Hematopoietic multipotent progenitor cell treated with erythropoietin and hydrocortisone succinate and interleukin-3 and kit ligand, for 8 days (in vitro differentiated cells): ENCODE measurements at places on chromosomes 11 and 22.

GRCh38 chr11:112836256-112836602, 125.0 kb upstream of the NCAM1 start:
- DNase-seq, result no peak

- DNase-seq, result no peak
Measured at GRCh38 chr11:71395263-71395560, 53.0 kb downstream of the DHCR7 start.

DNA sequence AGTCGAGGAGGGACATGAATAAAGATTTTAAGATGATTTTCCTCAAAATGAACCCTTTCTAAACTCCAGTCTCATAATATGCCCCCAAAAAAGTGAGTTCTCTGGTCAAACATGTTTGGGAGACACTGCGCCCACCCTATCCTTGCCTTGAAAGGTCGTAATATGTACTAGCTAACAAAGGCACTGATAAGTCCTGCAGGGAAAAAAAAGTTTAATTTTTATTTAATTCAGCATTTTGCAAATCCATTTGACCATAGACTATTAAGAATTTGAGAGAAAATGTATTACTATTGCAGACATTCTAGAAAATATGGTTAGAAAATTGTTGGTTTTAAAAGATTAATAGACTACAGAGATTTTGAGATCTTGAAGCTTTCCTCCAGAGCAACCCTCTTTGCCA, 120.6 kb upstream of the ASPHD2 start:
- no peak for DNase-seq

GRCh38 chr11:75759832-75760231, 8.7 kb upstream of the DGAT2 start:
- no peak for DNase-seq

- DNase-seq, result no peak
Measured at GRCh38 chr11:44887636-44888035, 63.0 kb downstream of the TP53I11 start.

DNA sequence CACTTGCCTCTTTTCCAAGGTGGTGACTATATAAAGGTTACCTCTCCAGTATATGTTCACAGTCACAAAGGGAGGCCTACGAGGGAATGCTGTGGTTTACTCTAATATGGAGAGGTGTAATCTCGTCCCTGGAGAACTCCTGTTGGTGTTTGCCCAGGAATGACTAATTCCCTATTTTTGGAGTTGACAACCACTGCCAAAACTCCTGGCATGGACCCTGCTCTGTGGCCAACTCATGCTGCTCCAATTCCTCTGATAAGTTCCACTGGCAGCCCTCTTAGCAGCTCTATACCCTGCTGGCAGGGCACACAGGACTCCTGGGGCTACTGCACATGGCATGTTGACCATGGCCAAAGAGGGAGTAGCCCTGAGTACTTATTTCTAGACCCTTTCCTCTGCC, 418.7 kb upstream of the ANO5 start:
- no peak for DNase-seq

DNA sequence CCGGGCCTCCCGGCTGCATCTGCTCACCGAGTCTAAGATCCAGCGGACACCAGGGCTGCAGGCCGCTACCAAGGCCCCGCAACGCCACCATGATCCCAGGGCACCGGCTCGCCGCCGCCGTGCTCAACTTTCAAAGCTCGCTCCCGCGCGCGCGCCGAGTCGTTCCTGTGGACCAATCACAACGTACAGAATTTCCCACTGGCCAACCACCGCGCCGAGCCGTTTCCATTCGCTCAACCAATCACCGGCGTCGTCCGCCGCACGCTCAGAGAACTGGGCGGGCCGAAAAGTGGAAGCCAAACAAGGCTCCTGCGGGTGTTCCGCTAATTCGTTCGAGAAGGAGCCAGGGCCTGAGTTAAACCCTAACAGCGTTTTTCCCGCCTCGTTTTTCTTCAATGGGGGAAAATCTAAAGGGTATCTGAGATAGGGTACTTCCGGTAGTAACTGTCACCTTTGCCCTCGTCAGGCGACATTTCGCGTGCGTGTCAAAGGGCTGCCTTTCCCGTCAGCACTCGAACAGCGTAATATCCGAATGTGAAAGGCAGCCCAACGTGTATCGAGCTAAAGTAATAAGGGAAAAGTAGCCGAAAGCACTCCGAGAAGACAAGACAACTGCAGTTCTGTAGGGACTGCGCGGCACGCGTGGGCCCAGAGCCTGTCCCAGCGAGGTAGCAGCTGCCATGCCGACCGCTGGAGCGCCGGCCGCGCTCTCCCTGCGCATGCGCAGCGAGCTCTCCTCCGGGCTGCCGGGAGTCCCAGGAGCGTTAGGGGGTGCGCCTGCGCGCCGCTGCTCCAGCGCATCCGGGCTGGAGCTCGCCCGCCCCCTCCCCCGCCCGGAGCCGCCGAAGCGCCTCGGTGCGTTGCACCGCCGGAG, at the start of the genes NCAPD3 and VPS26B:
TSS of gene NCAPD3 (minus strand) at position 132 of the 874 bp plus-strand sequence. CDS start at position 91, 41 bp downstream.
TSS of gene VPS26B (plus strand) at position 836 of the 874 bp plus-strand sequence. CDS start 452 bp downstream, outside the sequence.
- DNase-seq, result peak; percentile 97

DNA sequence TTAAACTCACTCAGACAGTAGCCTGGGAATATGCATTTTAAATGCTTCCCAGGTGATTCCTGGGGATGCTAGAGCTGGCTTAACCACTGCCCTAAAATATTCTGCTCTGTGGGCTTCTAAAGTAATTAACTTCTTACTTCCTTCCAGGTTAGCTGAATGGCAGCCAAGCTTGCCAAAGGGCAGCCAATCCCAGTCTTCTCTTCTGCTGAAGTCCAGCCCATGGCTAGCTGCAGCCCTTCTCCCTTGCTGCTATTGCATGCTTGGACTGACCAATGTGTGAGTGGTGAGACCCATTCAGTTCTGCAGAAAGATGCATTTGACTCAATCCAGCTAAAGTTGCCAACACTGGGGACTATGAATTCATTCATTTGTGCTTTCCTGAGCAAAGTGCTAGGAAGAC, 411.9 kb downstream of the SOX6 start:
- DNase-seq, result no peak

GRCh38 chr11:64207256-64208085, 950 bp downstream of the FERMT3 start:
- peak; percentile 90 for DNase-seq

GRCh38 chr11:60184824-60185511, 2.1 kb upstream of the MS4A6A start:
- no peak for DNase-seq

DNA sequence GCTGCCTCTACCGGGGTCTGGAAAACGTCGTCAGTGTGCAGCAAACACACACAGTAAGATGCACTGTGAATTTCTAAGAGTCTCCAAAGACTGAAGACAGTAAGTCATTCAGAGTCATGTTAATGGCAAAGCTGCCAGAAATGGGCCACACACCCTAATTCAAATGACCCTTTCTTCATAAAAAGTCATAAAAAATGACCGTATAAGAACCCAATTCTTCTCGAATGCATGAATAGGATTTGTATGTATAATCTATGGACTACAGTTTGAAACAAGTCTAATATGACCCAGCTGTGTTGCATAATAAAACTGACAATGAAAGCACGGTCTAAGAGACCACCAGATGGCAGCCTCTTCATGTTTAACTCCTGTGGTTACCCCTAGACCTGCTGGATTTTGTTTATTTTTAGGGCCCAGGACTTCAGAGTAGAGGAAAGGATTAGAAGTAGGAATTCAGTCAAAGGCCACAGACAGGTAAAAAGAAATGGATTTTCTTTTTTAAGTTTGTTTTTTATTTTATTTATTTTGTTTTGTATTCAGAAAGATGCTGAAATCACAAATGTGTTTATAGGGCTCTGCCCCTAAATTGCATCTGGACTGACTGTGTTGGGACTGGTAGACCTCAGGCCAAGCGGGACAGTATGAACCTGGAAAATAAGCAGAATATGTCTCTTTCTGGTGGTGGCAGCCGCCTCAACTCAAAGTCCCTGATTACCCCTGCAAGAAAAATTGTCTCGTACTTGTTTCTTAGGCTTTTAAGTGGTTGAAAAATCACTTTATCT, 32.1 kb upstream of the SLC5A12 start:
- DNase-seq, result peak; percentile 38

DNA sequence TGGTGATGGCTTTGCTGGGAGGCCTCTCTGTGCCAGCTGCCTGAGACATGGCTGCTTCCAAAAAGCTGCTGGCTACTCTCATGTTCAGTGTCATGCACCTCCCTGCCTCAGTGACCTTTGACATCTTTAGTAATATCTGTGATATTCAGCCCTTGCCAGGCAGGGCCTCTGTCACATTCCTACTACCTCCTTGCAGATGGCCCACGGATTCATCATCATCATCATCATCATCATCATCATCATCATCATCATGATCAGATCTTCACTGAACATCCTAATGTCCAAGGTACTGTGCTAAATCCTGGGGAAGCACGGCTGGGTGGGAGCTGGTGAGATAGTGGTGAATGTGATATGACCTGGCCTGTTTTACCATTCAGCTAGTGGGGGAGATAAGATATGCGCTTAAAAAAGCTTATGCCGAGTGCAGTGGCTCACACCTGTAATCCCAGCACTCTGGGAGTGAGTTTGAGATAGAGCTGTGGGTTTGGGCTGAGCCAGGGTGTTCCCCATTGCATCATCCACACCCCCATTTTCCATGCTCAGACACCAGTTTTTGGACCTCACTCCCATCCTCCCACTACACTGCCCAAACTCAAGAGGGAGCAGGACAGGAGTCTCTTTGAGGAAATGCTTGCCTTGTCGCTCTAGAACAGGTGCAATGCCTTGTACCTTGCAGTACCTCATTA, 17.1 kb upstream of the TMPRSS13 start:
- no peak for DNase-seq

GRCh38 chr22:43151251-43152002, at the start of gene TSPO:
TSPO (plus strand) TSS chr22:43151559; CDS start chr22:43159239, 7,680 bp downstream.
- DNase-seq, result peak; percentile 54

DNA sequence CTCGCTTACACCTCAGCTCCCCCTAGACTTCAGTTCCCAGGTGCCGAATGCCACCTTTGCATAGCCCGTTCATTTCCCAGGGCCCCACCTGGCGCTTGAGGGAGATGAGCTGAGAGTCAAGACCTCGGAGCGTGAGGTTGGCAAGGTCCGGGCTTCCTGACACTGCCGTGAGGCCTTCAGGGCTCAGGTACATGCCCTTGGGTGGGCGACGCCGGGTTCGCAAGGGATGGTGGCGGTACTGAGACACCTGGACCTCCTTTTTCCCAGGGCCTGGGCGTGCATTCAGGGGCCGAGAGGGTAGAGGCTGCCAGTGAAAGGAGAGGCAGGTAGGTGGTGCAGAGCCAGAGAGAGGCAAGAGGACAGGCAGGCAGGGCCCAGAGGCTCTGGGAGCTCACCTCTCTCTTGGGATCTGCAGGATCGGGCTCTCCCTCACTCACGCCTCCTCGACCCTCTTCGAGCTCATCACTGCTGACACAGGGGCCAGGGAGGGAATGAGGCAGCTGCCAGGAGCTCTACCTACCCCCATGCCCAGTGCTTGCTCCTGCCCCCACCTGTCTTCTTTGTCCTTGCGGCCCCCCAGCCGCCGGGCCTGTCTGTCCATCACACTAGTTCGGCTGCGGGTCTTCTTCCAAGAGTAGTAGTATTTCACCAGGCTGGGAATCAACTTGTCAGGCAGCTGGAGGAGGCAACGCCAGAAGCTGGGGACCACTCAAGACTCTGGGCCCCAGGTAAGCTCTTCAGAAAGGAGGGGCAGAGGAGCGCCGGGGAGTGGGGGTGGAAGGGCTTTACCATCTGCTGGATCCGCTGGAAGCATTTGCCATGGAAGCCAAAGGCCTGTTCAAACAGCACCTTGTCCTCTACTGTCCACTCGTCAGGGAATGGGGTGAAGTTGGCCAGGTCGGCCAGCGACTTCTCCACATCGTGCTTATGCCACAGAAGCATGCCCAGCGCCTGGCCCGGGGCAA, 2.8 kb downstream of the RCOR2 start:
- DNase-seq, result no peak

DNA sequence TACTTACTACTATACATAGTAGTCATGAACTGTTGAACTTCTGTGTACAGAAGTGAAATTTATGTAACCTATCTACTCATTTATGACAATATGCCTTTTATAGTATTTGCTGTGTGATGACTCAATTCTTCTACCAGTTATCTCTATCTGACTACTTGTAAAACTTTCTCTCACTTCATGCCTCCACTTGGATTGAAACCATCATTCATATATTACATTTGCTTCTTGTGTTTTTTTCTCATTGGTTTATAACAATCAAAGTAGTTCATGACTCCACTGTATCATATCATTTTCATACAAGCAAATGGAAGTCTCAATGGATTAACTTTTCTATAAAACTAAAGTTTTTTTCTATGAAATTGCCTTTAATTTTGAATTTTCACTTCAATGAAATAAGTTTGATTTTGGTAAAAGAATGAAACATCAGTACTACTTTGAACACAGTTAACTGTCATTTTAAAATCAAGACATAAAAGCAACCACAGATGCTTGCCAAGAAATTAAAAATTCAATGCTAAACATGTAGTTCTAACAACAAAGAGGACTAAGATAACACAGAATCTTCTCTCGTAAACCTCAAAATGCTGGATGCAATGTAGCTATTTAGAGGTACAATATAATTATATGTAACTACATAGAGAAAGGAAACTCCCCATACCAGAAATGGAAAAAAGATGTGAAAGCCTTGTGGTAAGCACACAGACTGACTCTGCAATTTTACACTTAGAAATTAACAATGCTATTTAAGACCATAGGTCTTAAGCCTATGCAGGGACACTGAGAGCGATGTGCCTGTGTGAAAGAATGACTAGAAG, 27.6 kb upstream of the EXPH5 start:
- no peak for DNase-seq

DNA sequence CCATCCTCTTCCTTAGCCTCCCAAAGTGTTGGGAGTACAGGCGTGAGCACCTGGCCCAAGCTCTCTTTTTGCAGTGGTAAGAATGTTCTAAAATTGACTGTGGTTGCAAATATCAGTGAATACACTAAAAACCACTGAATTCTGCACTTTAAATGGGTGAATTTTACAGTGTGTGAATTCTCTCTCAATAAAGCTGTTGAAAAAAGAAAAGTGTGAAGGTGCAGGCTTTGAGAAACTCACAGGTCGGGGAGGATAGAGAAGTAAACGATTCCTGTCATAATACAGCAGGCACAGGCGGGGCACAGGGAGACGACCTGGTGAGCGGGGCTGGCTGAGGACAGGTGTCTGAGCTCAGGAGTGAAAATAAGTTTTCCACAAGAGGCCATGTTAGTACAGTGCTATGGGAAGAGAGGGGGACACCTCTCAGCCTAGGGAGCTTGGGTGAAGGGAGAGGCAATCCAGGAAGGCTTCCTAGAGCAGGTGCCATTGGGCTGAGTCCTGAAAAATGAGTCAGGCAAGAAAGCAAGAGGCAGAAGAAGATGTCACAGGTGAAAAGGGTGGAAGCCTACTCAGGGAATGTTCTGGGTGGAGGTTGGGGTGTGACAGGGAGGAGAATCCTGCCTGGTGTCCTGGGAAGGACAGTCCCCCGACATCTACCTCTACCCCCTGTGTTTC, 26.1 kb downstream of the LIF start:
- no peak for DNase-seq

DNA sequence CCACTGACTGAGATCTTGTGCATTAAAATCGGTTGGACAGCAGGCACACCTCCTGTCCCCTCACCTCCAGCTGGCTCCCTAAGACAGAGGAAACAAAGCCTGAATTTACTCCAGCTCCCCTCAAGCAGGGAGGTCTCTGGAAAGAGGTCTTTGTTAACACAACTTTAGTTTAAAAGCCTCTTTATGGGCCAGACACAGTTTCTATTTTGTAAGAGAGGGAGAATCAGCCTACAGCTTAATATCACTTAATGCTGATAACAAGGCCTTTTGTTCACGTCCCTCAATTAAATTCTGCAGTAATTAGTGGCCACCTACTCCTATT, 36.3 kb downstream of the PLEKHA7 start:
- DNase-seq, result no peak
